LHCN-M2 (cell line): ENCODE measurements at places on chromosomes 11 and 22. TPM values are rescaled to one million over a fixed set of nuclear protein-coding genes. Genes with fewer than 3 reads are reported as not detected.

GRCh38 chr11:63564056-63564774 lies 1.0 kb upstream of the PLAAT2 start:
- DNase-seq = no peak

SLC25A18 gene
- total RNA-seq = not detected in 2 replicates

YPEL4 gene
- 0.32 and 0.46 TPM in 2 replicates for total RNA-seq

GRCh38 chr11:114265122-114265878 lies 30.9 kb upstream of the NNMT start:
- DNase-seq = no peak

SLC22A6 gene
- total RNA-seq = not detected in 2 replicates

GRCh38 chr11:36703055-36703404 lies 105.0 kb upstream of the RAG2 start:
- DNase-seq = no peak

PGA5 gene
- total RNA-seq = 1.5 and 2.0 TPM in 2 replicates

MIOX gene
- not detected in 2 replicates for total RNA-seq
